ENCODE measurements at places on chromosomes 16 and 17.
A peak's percentile ranks its signal among the peaks of the same experiment; 100 is the strongest.

DNA sequence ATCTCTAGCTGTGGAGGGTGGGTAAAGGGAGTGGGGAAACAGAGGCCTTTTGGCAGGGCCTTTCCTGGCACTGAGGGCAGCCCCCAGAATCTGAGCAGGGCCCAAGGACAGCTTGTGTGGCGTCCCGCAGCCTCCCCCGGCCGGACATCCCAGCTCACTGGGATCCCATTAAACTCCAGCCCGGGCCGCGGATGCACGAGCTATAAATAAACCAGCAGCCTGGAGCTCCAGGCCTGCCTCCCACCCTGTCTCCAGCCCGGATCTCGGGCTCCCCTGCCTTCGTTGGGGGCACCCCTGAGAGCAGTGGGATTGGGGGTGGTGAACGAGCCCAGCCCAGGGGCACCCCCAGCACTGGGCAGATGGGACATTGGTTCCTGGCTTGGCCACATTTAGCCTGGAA, 13.8 kb upstream of the AATK start:
- DNase-seq, result no peak
- H3K27ac ChIP-seq, result no peak overlapping the region
- no peak overlapping the region for H3K4me3 ChIP-seq

DNA sequence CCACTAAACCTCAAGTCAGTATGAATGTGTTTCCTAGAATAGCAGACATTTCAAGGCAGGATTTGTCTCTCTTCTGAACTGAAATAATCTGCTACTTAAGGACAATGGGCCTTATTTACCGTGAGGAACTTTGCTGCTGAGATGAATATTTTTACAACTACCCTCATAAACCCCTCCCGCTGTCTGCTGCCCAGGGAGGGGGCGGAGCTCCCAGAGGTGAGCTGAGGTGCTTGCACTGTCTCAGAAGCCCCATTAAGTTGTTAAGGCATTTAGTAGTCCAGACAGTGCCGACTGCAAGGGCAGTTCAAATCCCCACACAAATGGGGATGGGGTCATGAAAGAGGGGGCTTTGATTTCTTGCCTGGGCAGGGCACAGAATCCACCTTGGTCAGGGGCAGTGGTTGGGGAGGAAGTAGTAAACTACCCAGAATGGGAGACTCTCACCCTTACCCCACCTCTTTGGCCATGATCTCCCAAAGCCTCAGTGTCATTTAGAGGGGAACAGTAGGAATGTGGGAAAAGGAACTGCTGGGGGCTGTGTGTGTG, 19.2 kb downstream of the HNF1B start:
- no peaks in the 10 kb centered on the region for H3K36me3 ChIP-seq
- H3K4me3 ChIP-seq, result no peak overlapping the region
- H3K27ac ChIP-seq, result no peak overlapping the region
- no peaks in the 10 kb centered on the region for H3K4me1 ChIP-seq

GRCh38 chr17:81644976-81645952, 8.3 kb downstream of the TSPAN10 start:
- no peaks in the 10 kb centered on the region for H3K4me1 ChIP-seq
- no peak overlapping the region for H3K27ac ChIP-seq
- no peaks in the 10 kb centered on the region for H3K36me3 ChIP-seq

- H3K27me3 ChIP-seq, result no peaks in the 10 kb centered on the region
- no peaks in the 10 kb centered on the region for H3K36me3 ChIP-seq
- no peak overlapping the region for H3K27ac ChIP-seq
- H3K4me3 ChIP-seq, result no peak overlapping the region
- peaks cover 9% of the 10 kb centered on the region for H3K4me1 ChIP-seq
- no peak for DNase-seq
These were observed 46.1 kb downstream of the ANKRD11 start for GRCh38 chr16:89444151-89444723.

DNA sequence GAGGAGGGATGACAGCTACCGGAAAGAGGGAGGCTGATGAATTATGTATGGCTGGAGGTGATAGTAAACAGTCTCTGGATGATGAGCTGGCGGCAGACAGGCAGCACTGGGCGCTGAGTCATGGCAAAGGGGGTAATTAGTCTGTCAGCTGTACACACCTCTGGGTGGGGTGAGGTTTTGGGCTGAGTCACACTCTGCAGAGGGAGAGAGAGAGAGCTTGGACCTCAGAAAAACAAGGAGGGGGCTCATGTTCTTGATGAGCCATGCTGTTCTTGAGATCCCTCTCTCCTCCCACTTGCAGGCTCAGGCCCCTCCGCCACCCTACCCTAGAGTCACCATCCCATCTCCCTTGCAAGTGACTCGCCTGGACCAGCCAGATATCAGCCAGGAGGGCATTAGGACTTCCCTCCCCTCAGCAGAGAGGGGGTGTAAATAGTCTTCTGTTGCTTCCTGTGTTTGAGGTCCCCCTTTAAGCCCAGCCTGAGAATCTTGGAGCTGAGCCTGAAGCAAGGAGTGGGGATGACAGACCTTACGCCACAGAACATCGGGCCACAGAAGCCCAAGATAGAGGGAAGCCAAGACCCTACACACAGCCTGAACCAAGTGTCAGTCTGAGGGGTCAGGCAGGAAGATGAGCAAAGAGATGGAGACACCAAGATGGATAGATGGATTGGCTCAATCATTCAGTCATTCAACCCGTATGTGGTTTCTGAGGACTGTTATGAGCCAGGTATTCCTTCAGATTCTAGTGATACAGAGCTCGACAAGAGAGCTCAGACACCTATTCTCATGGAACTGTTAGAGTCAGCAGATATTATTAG, 383.2 kb upstream of the CCL2 start:
- H3K4me3 ChIP-seq, result no peak overlapping the region
- H3K27me3 ChIP-seq, result no peaks in the 10 kb centered on the region
- DNase-seq, result no peak

GRCh38 chr16:50259334-50260205, 6.8 kb upstream of the ADCY7 start:
- H3K4me1 ChIP-seq, result no peaks in the 10 kb centered on the region
- no peak overlapping the region for H3K27ac ChIP-seq
- no peak for DNase-seq
- no peak overlapping the region for H3K4me3 ChIP-seq

DNA sequence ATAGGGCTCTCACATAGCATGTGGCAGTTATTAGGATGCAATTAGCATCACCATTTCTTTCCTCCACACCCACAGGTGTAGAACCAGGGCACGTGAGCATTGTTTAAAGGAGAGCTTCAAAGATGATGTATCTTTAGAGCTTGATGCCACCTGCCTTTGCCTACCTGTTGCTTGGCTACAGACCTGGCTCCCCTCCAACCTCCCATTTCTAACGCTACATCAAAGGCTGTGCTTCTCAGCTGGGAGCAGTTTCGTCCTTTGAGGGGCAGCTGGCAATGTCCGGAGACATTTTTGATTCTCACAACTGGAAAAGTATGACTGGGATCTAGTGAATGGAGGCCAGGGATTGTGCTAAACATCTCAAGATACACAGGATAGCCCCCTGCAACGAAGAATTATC, 78.5 kb upstream of the CLEC3A start:
- no peak overlapping the region for H3K4me3 ChIP-seq
- no peaks in the 10 kb centered on the region for H3K27me3 ChIP-seq
- no peaks in the 10 kb centered on the region for H3K36me3 ChIP-seq
- H3K27ac ChIP-seq, result no peak overlapping the region

GRCh38 chr16:26981266-26981938, 85.3 kb upstream of the C16orf82 start:
- H3K27me3 ChIP-seq, result no peaks in the 10 kb centered on the region
- peaks cover 7% of the 10 kb centered on the region for H3K4me1 ChIP-seq
- no peak overlapping the region for H3K4me3 ChIP-seq

- H3K36me3 ChIP-seq, result no peaks in the 10 kb centered on the region
- H3K4me3 ChIP-seq, result no peak overlapping the region
- H3K27ac ChIP-seq, result no peak overlapping the region
- no peak for DNase-seq
- H3K4me1 ChIP-seq, result no peaks in the 10 kb centered on the region
These were observed 264.4 kb upstream of the MON1B start for GRCh38 chr16:76926595-76926994.

DNA sequence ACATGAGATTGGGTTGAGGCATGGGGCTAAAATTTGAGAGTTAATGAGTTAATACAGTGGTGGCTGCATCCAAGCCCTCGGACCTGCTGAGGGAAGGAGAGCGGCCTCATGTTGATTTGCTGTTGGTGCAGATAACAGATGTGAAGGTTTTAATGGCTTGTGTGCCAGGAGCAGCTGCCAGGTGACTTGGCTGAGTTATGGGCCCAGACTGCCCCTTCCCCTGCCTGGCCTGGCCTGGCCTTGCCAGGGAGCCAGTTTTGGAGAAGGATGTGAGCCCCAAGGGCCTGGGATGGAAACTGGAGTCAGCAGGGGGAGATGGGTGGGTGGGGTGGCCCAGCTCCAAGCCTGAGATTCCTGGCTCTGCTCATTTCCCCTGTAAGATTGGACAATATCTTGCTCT, 230.1 kb downstream of the CBLN1 start:
- H3K4me1 ChIP-seq, result peaks cover 9% of the 10 kb centered on the region
- H3K27me3 ChIP-seq, result no peaks in the 10 kb centered on the region
- no peak for DNase-seq
- H3K27ac ChIP-seq, result no peak overlapping the region
- H3K4me3 ChIP-seq, result no peak overlapping the region

DNA sequence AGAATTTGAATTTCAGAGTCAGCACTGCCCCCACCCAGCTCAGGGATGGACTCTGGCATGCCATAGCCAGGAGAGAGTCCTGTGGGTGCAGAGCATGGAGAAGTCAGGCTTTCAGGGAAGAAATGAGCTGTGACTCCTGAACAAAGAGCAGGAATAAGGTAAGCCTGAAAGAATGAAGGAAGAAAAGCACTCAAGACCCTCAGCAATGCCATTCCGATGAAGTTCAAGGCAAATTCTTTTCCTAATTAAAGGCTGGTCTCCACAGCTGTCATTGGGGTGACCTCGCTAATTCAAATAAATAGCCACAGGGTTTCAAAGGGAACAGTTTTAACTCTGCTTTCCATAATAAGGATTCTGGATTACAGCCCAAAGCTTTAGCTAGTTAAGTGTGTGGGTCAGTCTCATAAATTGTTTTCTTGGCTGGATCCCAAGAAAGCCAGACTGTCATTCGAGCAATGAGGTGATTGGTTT, 31.7 kb downstream of the TOM1L2 start:
- H3K27ac ChIP-seq, result no peak overlapping the region
- no peak for DNase-seq
- no peak overlapping the region for H3K4me3 ChIP-seq
- H3K4me1 ChIP-seq, result peaks cover 3% of the 10 kb centered on the region

- H3K4me1 ChIP-seq, result no peaks in the 10 kb centered on the region
- no peaks in the 10 kb centered on the region for H3K36me3 ChIP-seq
- no peaks in the 10 kb centered on the region for H3K27me3 ChIP-seq
- peak overlapping the region; percentile 21 for H3K4me3 ChIP-seq
- no peak overlapping the region for H3K27ac ChIP-seq
These were observed 399.7 kb downstream of the XYLT1 start for GRCh38 chr16:17070882-17071592.

GRCh38 chr16:6144463-6144862, 1046.9 kb upstream of the EEF2KMT start:
- H3K27ac ChIP-seq, result no peak overlapping the region
- no peaks in the 10 kb centered on the region for H3K36me3 ChIP-seq
- DNase-seq, result no peak
- no peak overlapping the region for H3K4me3 ChIP-seq
- no peaks in the 10 kb centered on the region for H3K4me1 ChIP-seq
- H3K27me3 ChIP-seq, result no peaks in the 10 kb centered on the region

GRCh38 chr17:17117923-17118322, 75.7 kb downstream of the MPRIP start:
- H3K4me1 ChIP-seq, result no peaks in the 10 kb centered on the region
- H3K27me3 ChIP-seq, result no peaks in the 10 kb centered on the region

GRCh38 chr17:351875-352420, 659 bp downstream of the RPH3AL start:
- no peak overlapping the region for H3K4me3 ChIP-seq
- DNase-seq, result no peak
- no peaks in the 10 kb centered on the region for H3K27me3 ChIP-seq

DNA sequence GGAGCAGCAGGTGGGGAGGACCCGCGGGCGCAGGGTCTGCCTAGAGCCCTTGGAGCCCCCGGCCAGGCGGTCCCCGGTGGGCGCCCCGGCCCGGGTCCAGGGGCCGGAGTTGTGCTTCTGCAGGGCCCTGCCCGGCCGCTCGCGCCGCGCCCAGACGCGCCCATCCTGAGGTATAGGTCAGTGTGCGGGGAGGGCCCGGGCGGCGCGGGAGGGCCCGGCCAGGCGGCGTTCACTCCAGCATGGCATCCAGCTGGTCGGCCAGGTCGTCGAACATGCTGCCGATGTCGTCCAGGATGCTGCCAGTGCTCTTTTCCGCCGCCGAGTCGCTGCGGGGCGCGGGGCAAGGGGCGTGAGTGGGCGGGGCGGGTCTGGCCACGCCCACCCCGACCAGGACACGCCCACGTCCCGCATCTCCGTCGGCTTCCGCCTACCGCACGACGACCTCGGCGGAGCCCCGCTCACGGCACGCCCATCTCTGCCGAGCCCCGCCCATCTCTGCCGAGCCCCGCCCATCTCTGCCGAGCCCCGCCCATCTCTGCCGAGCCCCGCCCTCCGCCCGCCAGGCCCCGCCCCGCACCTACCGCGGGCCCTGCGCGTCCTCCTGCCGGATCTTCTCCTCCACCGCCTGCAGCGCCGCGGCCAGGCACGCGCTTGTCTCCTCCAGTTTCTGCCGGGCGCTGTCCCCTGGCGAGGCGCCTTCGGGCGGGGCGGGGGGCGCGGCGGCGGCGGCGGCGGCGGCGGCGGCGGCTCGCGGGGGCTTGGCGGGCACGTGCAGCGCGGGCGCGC, 17.9 kb downstream of the CASKIN1 start:
- peaks cover 5% of the 10 kb centered on the region for H3K4me1 ChIP-seq
- no peak overlapping the region for H3K27ac ChIP-seq
- no peaks in the 10 kb centered on the region for H3K27me3 ChIP-seq
- peaks cover 13% of the 10 kb centered on the region for H3K36me3 ChIP-seq
- DNase-seq, result peak; percentile 62

GRCh38 chr16:48448841-48449481, 63.7 kb upstream of the SIAH1 start:
- H3K36me3 ChIP-seq, result no peaks in the 10 kb centered on the region
- no peak overlapping the region for H3K4me3 ChIP-seq
- H3K27ac ChIP-seq, result no peak overlapping the region
- H3K27me3 ChIP-seq, result no peaks in the 10 kb centered on the region

DNA sequence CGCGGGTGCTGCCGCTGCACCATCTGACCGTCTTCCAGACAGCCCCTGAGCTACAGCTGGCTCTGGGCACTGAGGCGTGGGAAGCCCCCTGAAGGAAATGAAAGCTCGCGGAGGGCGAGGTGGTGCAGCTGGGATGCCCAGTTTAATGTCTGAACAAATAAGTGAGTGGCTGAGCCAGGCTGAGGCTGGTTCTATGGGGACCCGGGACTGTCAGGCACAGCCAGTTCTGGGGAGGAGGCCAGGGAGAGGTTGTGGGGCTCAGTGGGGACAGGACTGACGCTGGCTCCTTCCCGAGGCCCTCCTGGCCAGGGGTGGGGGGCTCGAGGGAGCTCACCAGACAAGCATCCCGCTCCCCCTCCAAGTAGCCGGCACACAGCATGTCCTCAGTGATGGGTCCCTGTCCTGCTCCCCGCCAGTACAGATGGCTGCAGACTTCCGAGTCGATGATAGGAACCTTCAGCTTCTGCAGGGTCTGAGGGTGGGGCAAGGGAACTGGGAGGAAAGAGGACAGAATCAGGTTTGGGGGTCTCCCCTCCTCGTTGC, 4.4 kb downstream of the PRSS22 start:
- H3K27ac ChIP-seq, result no peak overlapping the region
- H3K4me3 ChIP-seq, result no peak overlapping the region
- peaks cover under 1% of the 10 kb centered on the region for H3K27me3 ChIP-seq
- no peaks in the 10 kb centered on the region for H3K36me3 ChIP-seq
- no peak for DNase-seq
